ENCODE measurements at places on chromosomes 4 and X. TPM values are rescaled to one million over a fixed set of nuclear protein-coding genes. Genes with fewer than 3 reads are reported as not detected.

Gene CXCL11
- not detected for total RNA-seq

Gene TBC1D9
- total RNA-seq, result 25.5 TPM

GRCh38 chrX:137171626-137172025 is 137.8 kb upstream of the GPR101 start:
- DNase-seq, result no peak

Gene DCLK2
- 7.8 TPM for total RNA-seq

Gene P2RY8
- total RNA-seq, result not detected

DNA sequence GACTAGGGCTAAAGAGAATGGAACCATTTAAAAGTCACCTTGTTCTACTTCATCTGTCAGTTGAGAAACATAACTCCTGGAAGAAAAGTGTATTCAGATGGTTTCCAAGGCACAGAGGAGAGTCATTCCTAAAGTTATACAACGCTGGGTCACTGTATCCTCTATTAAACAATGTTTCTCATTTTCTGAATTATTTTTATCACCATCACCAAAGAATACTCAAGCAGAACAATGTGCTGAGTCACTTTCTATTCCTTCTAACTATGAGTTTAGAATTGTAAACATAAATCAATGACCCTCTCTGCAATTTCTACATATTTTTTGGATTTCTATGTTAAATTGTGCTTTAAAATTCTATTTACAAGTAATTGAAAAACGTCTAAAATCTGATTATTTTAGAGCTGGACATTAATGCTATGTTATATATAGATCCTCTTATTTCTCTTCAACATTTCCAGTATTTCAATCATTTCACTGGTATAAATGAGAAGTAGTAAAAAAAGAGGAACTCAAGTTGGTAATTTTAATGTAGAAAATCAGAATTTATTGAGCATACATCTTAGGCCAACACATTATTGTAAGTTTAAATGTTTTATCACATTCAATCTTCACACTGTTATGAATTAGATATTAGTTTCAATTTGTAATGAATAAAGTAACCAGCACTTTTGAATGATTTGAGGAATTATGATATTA is 7.5 kb downstream of the DTHD1 start:
- no peak for DNase-seq

Gene ASB12
- 0.33 TPM for total RNA-seq

GRCh38 chr4:113316879-113317278 is 267.4 kb downstream of the ANK2 start:
- peak; percentile 25 for DNase-seq

Gene VSIG4
- total RNA-seq, result not detected

- no peak for DNase-seq
Measured at GRCh38 chr4:185017964-185018772, at the start of gene HELT. TSS of gene HELT (plus strand) at chr4:185018490. CDS start at chr4:185018929, 439 bp downstream.

Gene SPANXA1
- not detected for total RNA-seq

- no peak for DNase-seq
Measured at GRCh38 chrX:130555341-130555740, 153.6 kb downstream of the RBMX2 start.

DNA sequence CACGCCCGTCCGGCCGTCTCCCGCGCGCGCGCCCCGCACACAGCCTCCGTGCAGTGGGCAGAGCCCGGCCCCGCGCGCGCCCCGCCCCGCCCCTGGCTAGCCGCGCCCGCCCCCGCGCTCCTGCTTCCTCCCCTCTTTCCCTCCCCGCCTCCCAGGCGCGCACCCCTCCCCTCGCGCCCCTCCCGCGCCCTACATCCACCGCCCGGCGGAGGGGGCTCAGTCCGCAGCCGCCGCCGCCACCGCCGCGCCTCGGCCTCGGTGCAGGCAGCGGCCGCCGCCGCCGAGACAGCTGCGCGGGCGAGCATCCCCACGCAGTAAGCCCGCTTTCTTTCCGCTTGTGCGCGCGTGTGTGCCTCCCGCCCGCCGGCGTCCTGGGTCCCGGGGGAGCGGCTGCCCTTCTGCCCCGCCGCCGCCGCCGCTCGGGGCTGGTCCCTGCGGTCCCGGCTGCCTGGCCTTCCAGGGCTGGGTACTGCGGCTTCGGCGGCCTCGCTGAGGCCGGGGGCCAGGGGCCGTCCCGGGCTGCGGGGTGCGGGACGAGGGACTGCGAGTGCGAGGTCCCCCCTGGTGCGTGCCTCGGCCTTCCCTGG is at the start of gene FHL1:
Gene FHL1 (plus strand): TSS at position 219 of the 587 bp plus-strand sequence.
- DNase-seq, result peak; percentile 13

DNA sequence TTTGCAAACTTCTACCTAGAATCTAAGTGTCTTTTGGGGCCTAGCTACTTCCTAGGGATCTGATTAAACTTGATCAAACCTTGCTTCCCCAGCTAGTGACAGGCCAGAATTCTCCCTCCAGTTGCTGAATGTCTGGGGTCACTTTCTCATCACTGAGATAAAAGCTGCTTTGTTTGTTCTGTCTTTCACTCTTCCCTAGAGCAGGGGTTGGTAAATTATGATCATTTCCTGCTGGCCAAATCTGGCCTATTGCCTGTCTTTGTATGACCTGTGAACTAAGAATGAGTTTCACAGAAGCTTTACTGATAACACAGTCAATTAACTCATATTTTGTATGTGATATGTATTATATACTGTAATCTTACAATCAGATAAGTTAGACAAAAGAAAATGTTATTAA is 157.8 kb upstream of the AADAT start:
- no peak for DNase-seq

Measured in endothelial cell (in vitro differentiated cells).